ENCODE measurements at places on chromosomes 3 and 15. TPM values are rescaled to one million over a fixed set of nuclear protein-coding genes. Genes with fewer than 3 reads are reported as not detected.
A peak's percentile ranks its signal among the peaks of the same experiment; 100 is the strongest.

DNA sequence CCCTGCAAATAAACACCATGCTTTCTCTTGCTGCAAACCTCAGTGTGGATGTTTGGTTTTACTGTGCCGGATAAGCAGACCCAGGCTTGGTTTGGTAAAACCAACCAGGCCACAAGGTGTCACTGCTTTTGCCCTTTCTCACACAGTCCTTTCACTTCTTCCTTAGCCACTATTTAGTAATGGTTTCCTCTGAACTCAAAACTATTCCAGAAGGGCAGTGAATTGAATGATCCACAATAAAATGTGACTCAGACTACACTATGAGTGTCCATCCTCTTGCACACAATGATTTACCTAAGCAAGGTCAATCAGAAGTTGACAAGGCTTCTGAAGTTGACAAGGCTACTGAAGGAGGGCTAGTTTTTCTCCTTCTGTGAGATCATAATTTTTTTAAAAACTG, 552.4 kb upstream of the CCDC54 start:
- no peaks in the 10 kb centered on the region for H3K4me1 ChIP-seq
- no peaks in the 10 kb centered on the region for H3K36me3 ChIP-seq
- no peak overlapping the region for H3K27ac ChIP-seq
- no peak overlapping the region for H3K4me3 ChIP-seq
- no peaks in the 10 kb centered on the region for H3K27me3 ChIP-seq

DNA sequence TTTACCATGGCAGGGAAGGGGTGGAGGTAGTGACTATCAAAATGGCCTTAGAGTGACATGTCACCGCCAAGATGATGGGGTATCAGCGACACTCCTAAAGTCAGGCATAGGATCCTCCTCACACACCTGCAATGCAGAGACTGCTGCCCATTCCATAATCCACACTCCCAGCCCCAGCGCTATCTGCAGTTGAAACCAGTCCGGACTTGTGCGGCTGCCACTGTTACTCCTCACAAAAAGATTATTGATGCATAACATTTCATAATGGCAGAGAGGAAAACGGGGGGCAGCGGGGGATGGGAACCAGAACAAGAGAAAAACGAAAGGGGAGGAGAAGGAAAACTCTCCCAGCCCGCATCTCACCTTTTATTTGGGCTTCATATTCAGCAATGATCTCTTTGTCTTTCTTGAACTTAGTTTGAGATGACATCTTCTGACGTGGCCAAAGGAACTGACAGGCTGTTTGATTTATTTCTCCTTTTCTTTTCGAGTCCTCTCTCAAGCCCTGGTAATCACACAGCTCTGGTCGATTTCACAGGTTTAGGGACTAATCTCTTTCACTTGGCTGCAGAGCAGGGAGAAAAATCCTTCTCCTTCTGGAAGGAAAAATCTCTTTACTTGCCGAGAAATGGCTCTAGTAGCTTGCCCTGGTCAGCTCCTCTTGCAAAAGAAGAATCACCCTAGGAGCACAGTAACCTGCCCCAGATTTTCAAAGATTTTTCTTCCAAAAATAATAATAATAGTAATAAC, 749 bp downstream of the SRGAP3 start:
- peaks cover 21% of the 10 kb centered on the region for H3K4me1 ChIP-seq
- peak overlapping the region; percentile 57 for H3K4me3 ChIP-seq
- no peak overlapping the region for H3K27ac ChIP-seq
- DNase-seq, result no peak
- no peaks in the 10 kb centered on the region for H3K27me3 ChIP-seq
- H3K36me3 ChIP-seq, result no peaks in the 10 kb centered on the region

GRCh38 chr15:85615930-85616329, 178.8 kb downstream of the KLHL25 start:
- H3K4me1 ChIP-seq, result peaks cover 66% of the 10 kb centered on the region
- no peaks in the 10 kb centered on the region for H3K27me3 ChIP-seq
- peaks cover 9% of the 10 kb centered on the region for H3K36me3 ChIP-seq
- H3K27ac ChIP-seq, result peak overlapping the region; percentile 80
- no peak for DNase-seq

DNA sequence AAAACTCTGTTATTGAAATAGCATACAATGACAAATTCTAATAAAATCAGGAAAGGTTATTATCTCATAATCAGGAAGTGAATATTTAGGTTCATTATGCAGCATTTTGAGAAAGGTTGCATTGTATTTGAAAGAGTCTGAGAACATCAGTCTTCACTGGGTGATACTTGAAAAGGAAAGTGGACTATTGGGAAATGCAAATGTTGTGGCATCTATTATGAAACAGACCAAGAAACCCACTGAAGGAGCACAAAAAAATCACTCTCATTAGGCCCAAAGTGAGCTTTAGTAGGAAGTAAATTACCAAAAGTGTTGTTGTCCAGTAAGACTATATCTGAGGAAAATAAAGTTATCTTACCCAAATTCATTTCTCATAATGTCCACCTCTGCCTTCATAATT, 90.8 kb downstream of the ZPLD1 start:
- no peak for DNase-seq
- H3K4me1 ChIP-seq, result no peaks in the 10 kb centered on the region
- H3K36me3 ChIP-seq, result no peaks in the 10 kb centered on the region
- no peak overlapping the region for H3K27ac ChIP-seq

- peaks cover 88% of the 10 kb centered on the region for H3K4me1 ChIP-seq
- no peak overlapping the region for H3K4me3 ChIP-seq
- H3K36me3 ChIP-seq, result peaks cover 82% of the 10 kb centered on the region
- no peaks in the 10 kb centered on the region for H3K27me3 ChIP-seq
Measured at GRCh38 chr3:30657914-30658313, 51.5 kb downstream of the TGFBR2 start.

GRCh38 chr3:31157893-31158620, 263.6 kb upstream of the GADL1 start:
- no peaks in the 10 kb centered on the region for H3K4me1 ChIP-seq
- no peak for DNase-seq
- no peak overlapping the region for H3K27ac ChIP-seq
- H3K4me3 ChIP-seq, result no peak overlapping the region

- no peak overlapping the region for H3K4me3 ChIP-seq
- peaks cover 14% of the 10 kb centered on the region for H3K4me1 ChIP-seq
- no peaks in the 10 kb centered on the region for H3K27me3 ChIP-seq
Measured at GRCh38 chr3:177050501-177051237, 146.6 kb downstream of the TBL1XR1 start.

DNA sequence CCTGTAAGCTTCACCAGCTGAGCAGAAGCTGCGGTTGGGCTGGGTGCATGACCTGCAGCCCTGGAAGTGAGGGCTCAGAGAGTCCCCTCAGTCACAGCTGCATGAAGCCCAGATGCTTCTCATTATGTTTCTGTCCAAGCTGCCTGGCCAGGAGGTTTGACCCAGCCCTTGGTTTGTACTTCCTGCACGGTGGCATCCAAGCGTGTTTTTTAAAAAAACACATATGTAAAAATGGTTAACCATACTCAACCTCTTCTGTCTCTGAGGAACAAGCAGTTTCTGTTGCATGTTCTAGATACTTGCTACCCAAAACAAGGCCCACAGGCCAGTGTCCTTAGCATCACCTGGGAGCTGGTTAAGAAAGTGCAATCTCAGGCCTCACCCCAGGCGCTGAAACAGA, 76.0 kb upstream of the ATP10A start:
- no peaks in the 10 kb centered on the region for H3K27me3 ChIP-seq
- no peak for DNase-seq

- H3K27me3 ChIP-seq, result no peaks in the 10 kb centered on the region
- H3K27ac ChIP-seq, result peak overlapping the region; percentile 72
- peaks cover 32% of the 10 kb centered on the region for H3K4me1 ChIP-seq
- H3K36me3 ChIP-seq, result peaks cover 18% of the 10 kb centered on the region
- DNase-seq, result peak; percentile 61
Measured at GRCh38 chr3:4772171-4772804, 206.9 kb upstream of the BHLHE40 start.

- no peaks in the 10 kb centered on the region for H3K27me3 ChIP-seq
- H3K27ac ChIP-seq, result no peak overlapping the region
- H3K4me1 ChIP-seq, result no peaks in the 10 kb centered on the region
- no peak for DNase-seq
- no peak overlapping the region for H3K4me3 ChIP-seq
Measured at GRCh38 chr3:170709046-170709445, 123.2 kb upstream of the SLC7A14 start.

DNA sequence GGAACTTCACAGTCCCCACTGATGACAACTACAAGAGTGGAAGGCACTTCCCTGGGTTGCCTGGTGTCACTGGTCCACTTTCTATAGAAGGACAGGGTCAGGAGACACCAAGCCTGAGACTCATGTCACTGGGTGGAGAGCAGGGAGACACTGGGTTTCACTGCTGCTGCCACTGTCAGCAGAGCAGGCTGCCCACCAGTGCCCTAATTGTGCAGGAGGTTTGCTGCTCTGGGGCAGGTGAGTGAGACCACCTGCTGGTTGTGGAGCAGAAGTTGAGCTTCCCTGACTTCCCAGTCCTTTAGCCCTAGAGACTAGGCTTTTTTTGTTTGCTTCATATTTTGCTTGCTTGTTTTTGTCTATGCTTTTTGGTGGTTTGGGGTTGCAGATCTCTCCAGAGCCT, 528.4 kb upstream of the RGMA start:
- H3K27me3 ChIP-seq, result no peaks in the 10 kb centered on the region
- H3K4me3 ChIP-seq, result no peak overlapping the region
- H3K4me1 ChIP-seq, result no peaks in the 10 kb centered on the region
- DNase-seq, result no peak
- H3K36me3 ChIP-seq, result no peaks in the 10 kb centered on the region

- no peaks in the 10 kb centered on the region for H3K36me3 ChIP-seq
- peak; percentile 56 for DNase-seq
- peaks cover 25% of the 10 kb centered on the region for H3K4me1 ChIP-seq
- no peaks in the 10 kb centered on the region for H3K27me3 ChIP-seq
- no peak overlapping the region for H3K4me3 ChIP-seq
Measured at GRCh38 chr15:84725001-84725491, 9.1 kb upstream of the SEC11A start.

- H3K27ac ChIP-seq, result no peak overlapping the region
- H3K27me3 ChIP-seq, result peaks cover 9% of the 10 kb centered on the region
- H3K4me3 ChIP-seq, result no peak overlapping the region
Measured at GRCh38 chr3:43892526-43892925, 201.8 kb downstream of the ABHD5 start.

- no peaks in the 10 kb centered on the region for H3K27me3 ChIP-seq
- H3K4me1 ChIP-seq, result no peaks in the 10 kb centered on the region
- no peak overlapping the region for H3K27ac ChIP-seq
- no peak for DNase-seq
- H3K36me3 ChIP-seq, result no peaks in the 10 kb centered on the region
Measured at GRCh38 chr15:61116825-61117224, 112.3 kb downstream of the RORA start.

DNA sequence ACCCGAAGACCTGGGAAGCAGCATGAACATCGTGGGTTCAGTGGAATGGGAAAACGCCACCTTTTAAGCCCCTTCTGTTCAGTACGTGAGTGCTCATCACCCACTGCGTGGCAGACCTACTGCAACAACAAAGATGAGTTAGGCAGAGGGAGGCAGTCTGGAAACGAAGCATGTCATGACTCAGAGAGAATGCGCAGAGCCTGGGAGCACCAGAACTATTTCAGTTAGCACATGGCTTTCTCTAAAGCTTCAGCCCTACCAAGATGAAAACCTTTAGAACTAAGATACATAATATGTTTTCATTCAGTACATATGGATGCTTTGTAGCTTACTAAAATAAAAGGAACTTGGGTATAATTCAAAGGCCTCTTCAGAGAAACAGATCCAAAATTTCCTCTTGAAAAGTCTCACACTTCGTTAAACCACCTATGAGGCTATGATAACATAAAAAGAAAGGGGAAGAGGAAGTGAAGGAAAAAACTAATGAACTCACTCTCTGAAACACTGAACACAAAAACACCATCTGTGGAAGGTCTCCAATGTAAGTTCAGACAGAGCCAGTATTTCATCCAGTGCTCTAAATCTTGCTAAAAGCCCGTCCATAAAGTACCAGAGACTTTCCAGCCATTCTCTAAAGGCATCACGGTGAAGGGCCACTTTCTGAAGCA, 140.1 kb downstream of the OCA2 start:
- H3K36me3 ChIP-seq, result no peaks in the 10 kb centered on the region
- no peaks in the 10 kb centered on the region for H3K4me1 ChIP-seq
- no peak overlapping the region for H3K4me3 ChIP-seq
- H3K27me3 ChIP-seq, result no peaks in the 10 kb centered on the region
- no peak overlapping the region for H3K27ac ChIP-seq

GRCh38 chr3:59515966-59516365, 466.1 kb upstream of the CFAP20DC start:
- DNase-seq, result no peak
- H3K36me3 ChIP-seq, result no peaks in the 10 kb centered on the region
- H3K27ac ChIP-seq, result no peak overlapping the region
- H3K4me1 ChIP-seq, result no peaks in the 10 kb centered on the region
- H3K4me3 ChIP-seq, result no peak overlapping the region

DNA sequence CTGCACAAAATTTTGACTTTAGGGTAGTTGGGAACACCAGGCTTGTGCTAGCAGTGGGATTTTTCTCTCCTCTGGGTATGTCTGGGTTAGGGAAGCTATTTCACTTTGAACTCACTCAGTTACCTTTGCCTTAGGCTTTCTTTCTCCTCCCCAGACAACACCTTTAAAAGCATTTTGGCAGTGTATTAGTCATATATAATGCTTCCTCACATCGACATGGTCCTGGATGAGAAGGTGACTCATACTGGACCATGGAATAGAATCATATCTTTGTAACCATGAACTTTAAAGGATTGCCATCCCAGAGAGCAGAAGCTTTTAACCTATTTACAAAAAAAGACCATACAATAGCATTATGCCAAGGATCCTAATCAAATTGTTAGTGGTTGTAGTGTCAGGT, 2.7 kb downstream of the RYR3 start:
- no peaks in the 10 kb centered on the region for H3K4me1 ChIP-seq
- H3K36me3 ChIP-seq, result no peaks in the 10 kb centered on the region
- peaks cover 41% of the 10 kb centered on the region for H3K27me3 ChIP-seq
- H3K4me3 ChIP-seq, result no peak overlapping the region
- no peak overlapping the region for H3K27ac ChIP-seq

GRCh38 chr3:48400824-48401433, 28.9 kb downstream of the FBXW12 start:
- H3K36me3 ChIP-seq, result peaks cover 15% of the 10 kb centered on the region
- H3K27ac ChIP-seq, result peak overlapping the region; percentile 73
- DNase-seq, result no peak
- H3K4me3 ChIP-seq, result no peak overlapping the region
- H3K4me1 ChIP-seq, result peaks cover 8% of the 10 kb centered on the region

- no peak overlapping the region for H3K4me3 ChIP-seq
- H3K27ac ChIP-seq, result no peak overlapping the region
- no peaks in the 10 kb centered on the region for H3K4me1 ChIP-seq
- no peaks in the 10 kb centered on the region for H3K36me3 ChIP-seq
Measured at GRCh38 chr15:87902772-87903426, 353.6 kb downstream of the NTRK3 start.

GRCh38 chr15:50726315-50726714, 39.2 kb downstream of the SPPL2A start:
- no peaks in the 10 kb centered on the region for H3K4me1 ChIP-seq
- H3K36me3 ChIP-seq, result peaks cover 97% of the 10 kb centered on the region
- no peak for DNase-seq
- no peak overlapping the region for H3K4me3 ChIP-seq
- H3K27me3 ChIP-seq, result no peaks in the 10 kb centered on the region

The GOLGA8G gene
- not detected for total RNA-seq

The RASGRP1 gene
- total RNA-seq, result 2.3 TPM

The AEN gene
- 23.8 TPM for total RNA-seq

The ADAMTS17 gene
- total RNA-seq, result 3.0 TPM

The EEF1AKMT4 gene
- total RNA-seq, result 2.6 TPM

The C3orf80 gene
- 1.2 TPM for total RNA-seq

The TIMP4 gene
- total RNA-seq, result 5.2 TPM

The ABI3BP gene
- total RNA-seq, result 108 TPM

The GHRL gene
- total RNA-seq, result 2.5 TPM

The DNAJC13 gene
- total RNA-seq, result 45.0 TPM

The MUC13 gene
- total RNA-seq, result 0.18 TPM

Measured in lower lobe of right lung (tissue), 2 donors.